ENCODE measurements at places on chromosomes 16 and 17.

GRCh38 chr16:50448522-50448921 lies 79.7 kb upstream of the BRD7 start:
- no peak for DNase-seq

GRCh38 chr16:86939609-86940008 lies 361.3 kb downstream of the FOXL1 start:
- no peak for DNase-seq

DNA sequence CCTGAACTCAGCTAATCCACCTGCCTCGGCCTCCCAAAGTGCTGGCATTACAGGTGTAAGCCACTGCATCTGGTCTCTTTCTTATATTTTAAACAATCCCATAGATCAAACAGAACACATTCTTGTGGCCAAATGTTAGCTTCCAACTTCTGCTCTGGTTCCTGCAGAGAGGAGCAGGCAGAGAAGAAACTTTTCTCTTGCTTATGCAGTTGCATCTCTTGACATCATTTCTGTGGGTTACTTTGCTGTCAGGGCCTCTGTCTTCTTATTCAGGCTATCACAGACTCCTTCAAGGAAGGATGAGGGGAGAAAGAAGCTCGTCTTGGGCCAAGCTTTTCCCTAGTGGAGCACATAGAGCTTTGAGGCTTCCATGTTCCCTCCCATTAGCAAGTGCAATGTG lies 7.8 kb downstream of the HSD17B2 start:
- no peak for DNase-seq

GRCh38 chr17:46110219-46110618 lies 83.0 kb downstream of the KANSL1 start:
- DNase-seq, result no peak

- DNase-seq, result no peak
Observed at GRCh38 chr16:963913-964312, 6.9 kb downstream of the LMF1 start.

- peak; percentile 31 for DNase-seq
Observed at GRCh38 chr17:31448467-31449077, 57.1 kb downstream of the RAB11FIP4 start.

GRCh38 chr17:32824334-32824733 lies 52.6 kb downstream of the MYO1D start:
- DNase-seq, result no peak

- DNase-seq, result no peak
Observed at GRCh38 chr16:51237207-51237606, 86.1 kb upstream of the SALL1 start.

GRCh38 chr16:46577988-46578579 lies 43.1 kb downstream of the SHCBP1 start:
- no peak for DNase-seq

DNA sequence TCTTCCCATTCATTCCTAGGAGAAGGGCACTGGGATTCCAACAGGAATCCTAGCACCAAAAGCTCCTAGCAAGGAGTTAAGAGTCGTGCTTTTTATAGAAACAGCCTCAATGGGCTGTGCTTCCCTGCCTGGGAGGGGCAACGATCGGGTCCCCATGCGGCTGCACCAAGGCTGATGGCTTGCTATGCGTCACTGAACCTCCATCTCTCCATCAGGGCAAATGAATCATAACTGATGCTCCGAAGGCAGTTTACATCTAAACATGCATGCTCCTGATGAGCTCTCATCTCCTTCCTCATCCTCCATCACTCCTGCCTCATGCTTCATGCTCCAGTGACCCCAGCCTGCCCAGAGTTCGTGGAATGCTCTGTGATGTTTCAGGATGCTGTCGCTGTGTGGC lies 270.5 kb downstream of the FOXL1 start:
- DNase-seq, result peak; percentile 23

GRCh38 chr16:77328768-77329167 lies 106.1 kb downstream of the ADAMTS18 start:
- DNase-seq, result no peak

GRCh38 chr16:81629034-81629802 lies 149.9 kb upstream of the PLCG2 start:
- no peak for DNase-seq

DNA sequence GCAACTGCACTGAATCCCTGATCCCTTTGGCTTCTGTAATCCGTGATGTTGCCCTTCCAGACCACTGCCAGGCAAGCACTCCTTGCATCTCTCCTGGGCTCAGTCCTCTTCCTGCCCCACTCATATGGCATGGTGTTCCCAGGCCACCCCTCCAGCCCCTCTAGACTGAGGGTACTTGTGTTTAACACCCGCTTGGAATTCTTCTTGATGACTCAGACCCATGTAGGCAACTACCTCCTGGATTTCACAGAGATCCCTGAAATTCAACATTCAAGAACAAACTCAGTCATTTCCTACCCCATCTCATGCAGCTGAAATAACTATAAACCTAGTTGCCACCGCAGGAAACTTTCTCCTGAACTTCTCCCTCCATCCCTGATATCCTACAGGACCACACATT lies 541.9 kb upstream of the CDH11 start:
- DNase-seq, result peak; percentile 53

DNA sequence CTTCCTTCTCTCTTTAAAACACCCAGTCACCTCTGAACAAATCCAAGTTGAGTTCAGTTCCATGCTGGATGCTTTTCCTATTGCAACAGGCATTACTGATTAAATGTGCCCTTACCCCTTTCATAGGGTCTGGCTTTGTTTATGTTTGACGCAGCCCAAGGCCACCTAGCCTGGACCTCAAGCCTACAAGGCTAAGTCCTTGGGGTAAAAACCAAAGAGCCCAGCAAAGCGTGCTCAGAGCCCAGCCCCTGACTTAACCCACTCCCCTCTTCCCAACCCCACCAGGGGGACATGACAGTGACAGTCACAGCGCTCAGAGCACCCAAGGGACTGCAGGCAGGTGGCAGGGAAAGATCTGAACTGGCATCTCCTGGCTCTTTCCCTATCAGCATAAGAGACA lies 200.6 kb downstream of the XYLT1 start:
- DNase-seq, result no peak

- no peak for DNase-seq
Observed at GRCh38 chr16:19853742-19854542, 30.7 kb downstream of the GPRC5B start.

- DNase-seq, result no peak
Observed at GRCh38 chr16:2149630-2150417, 1.4 kb downstream of the RAB26 start.

Measured in fibroblast of skin of right quadriceps (primary cell).